NCI-H1105 (cell line): ENCODE measurements at places on chromosomes 1 and 21.
A peak's percentile ranks its signal among the peaks of the same experiment; 100 is the strongest.

DNA sequence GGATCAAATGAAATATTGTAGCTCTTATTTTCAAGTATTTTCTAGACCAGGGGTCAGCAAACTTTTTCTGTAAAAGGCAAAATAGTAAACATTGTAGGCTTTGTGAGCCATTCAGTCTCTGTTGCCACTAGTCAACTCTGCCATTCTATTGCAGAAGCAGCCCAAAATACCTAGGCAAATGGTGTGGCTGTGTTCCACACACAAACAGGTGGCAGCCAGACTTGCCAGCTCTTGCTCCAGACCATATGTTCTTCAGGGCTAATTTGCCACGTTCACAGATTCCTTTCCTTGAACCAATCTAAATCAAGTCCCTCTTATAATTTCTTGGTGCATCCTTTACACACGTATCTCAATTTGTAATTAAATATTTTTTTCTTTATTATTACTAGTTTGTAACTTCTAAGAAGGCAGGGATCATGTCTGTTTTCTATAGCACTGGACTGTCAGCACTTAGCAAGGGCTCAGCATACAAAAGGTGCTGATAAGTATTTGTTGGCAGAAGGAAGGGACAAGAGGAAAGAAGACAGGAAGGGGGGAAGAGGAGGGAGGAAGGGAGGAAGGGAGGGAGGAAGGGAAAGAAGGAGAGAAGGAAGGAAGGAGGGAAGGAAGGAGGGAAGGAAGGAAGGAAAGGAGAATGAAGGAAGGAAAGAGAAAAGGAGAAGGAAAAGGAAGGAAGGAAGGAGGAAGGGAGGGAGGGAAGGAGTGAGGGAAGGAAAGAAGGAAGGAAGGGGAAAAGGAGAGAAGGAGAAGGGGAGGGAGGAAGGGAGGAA lies 106.5 kb upstream of the EDEM3 start:
- no peak for DNase-seq

DNA sequence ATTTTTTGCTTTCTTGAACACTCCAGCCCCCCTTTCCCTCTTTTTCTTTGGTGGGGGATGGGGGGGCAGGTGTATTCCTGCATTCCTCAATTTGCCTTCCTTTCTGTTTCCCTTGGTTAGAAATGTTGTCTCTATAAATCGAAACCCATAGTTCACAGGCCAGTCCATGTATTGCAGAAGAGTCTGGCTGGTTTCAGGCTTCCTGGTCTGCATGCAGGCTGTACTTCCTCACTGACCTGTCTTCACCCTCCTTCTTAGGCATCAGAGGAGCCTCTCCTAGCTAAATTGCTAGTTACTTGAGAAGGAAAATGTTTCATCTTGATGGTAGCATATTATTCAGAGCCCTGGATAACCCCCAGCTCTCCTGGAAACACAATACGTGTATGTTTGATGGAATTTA lies 140.0 kb downstream of the SPATA46 start:
- no peak for DNase-seq

DNA sequence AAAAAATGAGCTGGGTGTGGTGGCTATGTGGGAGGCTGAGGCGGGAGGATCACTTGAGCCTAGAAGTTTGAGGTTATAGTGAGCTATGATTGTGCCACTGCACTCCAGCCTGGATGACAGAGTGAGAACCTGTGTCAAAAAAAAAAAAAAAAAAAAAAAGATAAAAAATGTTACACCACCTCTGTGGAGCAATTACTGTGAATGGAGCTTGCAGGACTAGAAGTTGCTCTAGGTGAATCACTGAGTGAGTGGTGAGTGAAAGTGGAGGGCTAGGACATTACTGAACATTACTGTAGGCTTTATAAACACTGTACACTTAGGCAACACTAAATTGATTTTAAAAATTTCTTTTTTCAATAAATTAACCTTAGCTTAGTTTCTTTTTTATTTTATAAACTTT lies 21.9 kb downstream of the TLCD4 start:
- DNase-seq, result no peak

- DNase-seq, result no peak
These were observed 10.0 kb downstream of the RAB4A start for GRCh38 chr1:229280921-229281320.

DNA sequence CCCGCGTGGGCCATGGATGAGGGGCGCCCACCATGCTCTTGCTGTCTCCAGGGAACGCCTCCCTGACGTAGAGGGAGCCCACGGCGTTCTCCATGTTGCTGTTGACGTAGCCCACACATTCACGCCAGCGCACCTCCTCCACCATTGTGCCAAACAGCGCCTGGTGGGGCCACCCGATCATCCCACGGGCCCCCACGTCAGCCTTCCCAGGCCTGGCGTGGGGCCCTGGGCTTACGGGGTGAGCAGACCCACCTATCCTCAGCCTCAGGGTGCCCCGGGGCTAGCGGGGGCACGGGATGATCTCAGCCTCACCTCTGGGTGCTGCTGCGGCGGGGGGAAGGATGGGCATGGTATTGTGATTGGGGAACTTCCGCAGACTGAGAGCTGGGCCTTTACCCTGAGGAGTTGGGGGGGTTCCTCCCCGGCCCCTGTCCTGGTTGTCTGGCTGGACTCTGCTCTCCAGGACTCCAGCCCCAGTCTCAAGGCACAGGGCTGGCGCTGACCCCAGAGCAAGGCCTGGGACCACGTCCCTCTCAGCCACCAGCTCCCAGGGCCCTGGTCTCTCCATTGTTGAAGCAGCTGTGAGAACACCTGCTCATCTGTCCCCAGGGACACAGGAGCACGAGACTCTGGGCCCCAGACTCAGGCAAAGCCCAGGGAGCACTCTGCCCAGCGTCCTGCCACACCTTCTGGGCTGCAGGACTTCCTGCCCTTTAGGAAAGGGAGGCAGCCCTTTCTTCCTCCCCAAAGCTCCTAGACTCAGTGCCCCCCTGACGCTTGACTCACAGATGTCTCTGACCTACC lies 10.2 kb downstream of the PRXL2B start:
- no peak for DNase-seq

GRCh38 chr1:242162140-242162539 lies 163.2 kb upstream of the MAP1LC3C start:
- DNase-seq, result no peak

DNA sequence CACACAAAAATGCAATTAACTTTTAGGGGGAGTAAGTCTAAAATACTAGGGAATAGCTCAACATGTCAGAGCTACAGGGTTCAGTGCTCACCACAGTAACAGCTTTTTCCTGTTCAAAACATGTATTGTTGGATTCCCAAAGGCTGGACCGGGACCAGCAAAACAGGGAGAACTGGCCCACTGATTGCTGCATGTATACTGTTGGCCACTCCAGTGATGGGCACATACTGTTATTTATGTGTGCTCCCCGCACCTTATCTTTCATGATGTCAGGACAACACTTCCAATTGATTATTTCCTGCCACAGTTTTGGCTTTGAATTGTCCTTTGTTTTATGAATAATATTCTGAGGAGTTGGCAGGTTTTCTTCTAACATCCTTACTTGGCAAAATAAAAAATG lies 50.7 kb downstream of the HMGB4 start:
- DNase-seq, result no peak

GRCh38 chr1:50333595-50333974 lies 89.7 kb downstream of the DMRTA2 start:
- DNase-seq, result no peak

GRCh38 chr1:181485287-181486097 lies 2.2 kb downstream of the CACNA1E start:
- DNase-seq, result peak; percentile 72

- DNase-seq, result no peak
These were observed 21.5 kb downstream of the DPH5 start for GRCh38 chr1:101004061-101004460.

DNA sequence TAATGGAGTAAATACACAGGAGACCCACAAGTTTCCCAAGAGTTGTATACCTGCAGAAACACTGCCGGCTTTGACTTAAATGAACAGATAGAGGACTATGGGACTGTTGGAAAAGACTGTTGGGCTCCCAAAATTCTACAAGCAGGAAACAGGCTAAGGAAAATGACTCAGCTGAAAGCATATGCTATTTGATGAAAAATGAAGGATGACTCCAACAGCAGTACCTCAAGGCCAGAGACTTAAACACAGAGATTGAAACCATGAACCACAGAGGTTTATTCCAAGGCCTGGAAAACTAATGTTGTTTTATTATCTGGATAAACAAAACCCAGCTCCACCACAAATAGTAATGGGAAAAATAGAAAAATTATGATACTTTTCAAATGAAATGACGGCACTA lies 187.7 kb downstream of the TNFSF18 start:
- no peak for DNase-seq

GRCh38 chr1:55204997-55205396 lies 10.2 kb downstream of the USP24 start:
- no peak for DNase-seq

GRCh38 chr1:151157067-151157531 lies 650 bp downstream of the TNFAIP8L2 start:
- no peak for DNase-seq
